Fibroblast of villous mesenchyme (primary cell): ENCODE measurements at places on chromosomes 2 and 18.

DNA sequence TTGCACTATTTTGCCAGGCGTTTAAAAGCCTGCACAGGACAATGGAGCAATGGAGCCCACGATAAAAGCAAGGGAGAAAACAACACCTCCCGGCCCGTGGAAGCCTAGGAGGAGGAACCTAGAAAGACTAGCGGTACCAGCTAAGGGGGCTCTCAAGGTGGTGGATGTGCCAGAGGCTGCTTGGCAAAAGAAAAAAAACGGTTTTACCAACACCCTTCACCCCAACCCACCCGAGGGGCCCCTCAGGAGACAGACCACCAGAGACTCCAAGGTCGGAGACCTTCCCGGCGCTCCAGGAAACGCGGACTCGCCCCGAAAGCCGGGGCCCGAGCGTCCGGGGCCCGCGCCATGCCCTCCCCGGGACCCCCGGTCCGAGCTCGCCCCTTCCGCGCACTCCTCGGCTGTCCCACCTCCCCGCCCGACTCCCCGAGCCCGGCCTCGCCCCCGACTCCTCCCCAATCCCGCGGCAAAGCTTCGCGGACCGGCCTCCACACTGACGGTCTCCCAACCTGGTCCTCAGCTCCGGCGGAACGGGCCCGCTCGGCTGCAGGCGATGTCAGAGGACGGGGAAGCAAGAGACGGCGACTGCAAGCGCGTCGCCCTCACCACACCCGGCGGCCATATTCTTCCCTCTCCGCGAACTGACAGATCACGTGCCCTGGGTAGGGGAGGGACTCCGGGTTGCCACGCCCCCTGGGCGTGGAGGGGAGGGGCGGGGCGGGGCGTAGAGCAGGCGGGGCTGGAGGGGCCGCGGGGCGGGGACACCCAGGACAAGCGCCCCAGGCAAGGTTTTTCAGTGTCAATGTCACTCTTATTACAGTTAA, at the start of gene KIDINS220:
Gene KIDINS220 (minus strand): TSS at position 643 of the 824 bp plus-strand sequence. CDS start 10,520 bp downstream, outside the sequence.
- DNase-seq: peak; percentile 84

- no peak for DNase-seq
Measured at GRCh38 chr2:29351916-29352591, 236.8 kb downstream of the CLIP4 start.

DNA sequence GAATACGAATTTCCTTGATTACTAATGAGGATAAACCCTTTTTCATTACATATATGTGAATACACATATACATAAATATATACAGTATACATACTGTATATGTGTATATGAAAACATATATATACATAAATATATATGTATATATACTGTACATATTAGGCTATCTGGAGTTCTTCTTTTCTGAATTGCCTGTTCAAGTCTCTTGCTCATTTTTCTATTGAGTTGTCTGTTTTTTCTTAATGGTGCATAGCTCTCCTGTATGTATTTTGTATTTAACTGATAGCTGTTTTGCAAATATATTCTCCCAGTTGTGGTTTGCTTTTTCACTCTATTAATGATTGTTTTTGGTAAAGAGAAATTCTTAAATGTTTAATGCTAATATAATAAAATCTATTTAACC, 8.9 kb upstream of the GCFC2 start:
- no peak for DNase-seq

DNA sequence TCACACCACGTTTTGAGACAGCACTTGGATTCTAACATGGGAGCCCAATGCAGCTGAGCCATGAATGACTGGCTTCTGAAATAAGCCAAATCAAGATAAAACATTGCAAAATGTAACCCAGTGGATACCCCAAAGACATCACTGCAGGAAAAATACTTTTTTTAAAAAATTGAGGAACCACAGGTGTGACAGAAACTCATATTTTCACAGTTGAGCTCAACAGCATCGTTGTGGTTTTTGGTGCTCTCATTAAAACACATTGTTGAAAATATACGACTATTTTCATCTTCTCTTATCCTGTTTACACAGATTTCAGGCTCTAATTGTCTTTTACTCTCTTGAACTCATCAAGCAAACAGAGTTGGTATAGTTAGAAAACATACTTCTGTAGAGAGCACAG, 429.3 kb upstream of the VRK2 start:
- no peak for DNase-seq

GRCh38 chr18:48021273-48021914, 90.9 kb upstream of the SMAD2 start:
- no peak for DNase-seq

DNA sequence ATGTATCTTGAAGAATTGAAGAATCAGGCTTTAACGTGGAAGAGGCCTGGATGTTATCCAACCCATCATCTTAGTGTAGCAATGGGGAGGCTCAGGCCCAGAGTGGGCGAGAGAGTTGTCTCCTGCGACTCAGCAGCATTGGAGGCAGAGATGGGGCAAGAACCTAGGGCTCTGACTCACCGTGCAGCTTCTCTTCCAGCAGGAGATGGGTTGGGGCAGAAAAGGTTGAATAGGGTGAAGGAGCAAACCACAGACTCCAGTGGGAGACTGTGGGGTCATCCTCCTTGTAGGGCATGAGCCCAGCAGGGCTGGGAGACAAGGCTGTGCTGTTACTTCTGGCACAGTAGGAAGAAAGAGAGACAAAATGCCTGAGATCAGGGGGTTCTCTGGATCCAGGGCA, 1.4 kb downstream of the IL36RN start:
- no peak for DNase-seq

DNA sequence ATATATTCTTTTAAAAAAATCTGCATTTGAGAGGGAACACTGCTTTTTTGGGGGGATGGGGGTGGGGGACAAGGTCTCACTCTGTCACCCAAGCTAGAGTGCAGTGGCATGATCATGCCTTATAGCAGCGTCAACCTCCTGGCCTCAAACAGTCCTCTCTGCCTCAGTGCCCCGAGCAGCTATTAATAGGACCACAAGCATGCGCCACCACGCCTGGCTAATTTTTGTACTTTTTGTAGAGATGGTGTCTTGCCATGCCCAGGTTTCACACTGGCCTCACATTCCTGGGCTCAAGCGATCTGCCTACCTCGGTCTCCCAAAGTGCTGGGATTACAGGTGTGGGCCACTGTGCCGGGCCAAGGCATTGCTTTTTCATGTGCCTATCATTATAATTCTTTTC, 154.2 kb downstream of the ATAD2B start:
- DNase-seq: no peak

DNA sequence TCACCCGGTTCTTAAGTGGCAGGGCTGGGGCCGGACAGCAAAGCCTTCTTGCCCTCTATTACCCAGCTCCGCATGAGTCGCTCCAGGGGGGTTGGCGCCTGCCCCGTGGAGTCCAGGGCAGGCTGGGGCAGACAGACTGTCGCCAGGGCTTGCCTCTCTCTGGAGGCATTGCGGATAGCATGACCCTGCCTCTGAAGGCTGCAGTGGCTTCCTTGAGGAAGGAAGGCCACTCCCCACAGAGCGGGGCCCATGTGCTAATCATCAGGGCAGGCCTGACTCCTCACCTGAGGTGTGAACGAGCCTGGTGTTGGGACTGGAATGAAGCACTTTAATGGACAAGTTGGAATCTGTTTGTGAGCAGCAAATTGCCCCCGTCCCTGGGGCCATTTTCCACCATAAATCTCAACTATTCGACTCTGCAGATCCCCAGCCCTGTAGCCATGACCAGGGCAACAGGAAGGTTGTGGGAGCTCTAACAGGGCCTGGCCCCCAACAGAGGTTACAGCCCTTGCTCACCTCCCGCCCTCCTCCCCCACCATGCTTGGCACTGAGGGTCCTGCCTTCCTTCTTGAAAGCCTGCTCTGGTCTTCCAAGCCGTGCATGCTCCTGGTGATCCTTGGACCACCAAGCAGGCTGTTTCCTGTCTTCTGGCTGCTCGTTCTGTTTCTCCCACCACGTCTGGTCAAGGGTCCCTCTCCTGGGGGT, 144.9 kb upstream of the HAAO start:
- DNase-seq: no peak

- no peak for DNase-seq
Measured at GRCh38 chr2:45259547-45260160, 250.4 kb upstream of the SIX2 start.

- DNase-seq: no peak
Measured at GRCh38 chr2:16279201-16279570, 338.8 kb downstream of the MYCN start.

DNA sequence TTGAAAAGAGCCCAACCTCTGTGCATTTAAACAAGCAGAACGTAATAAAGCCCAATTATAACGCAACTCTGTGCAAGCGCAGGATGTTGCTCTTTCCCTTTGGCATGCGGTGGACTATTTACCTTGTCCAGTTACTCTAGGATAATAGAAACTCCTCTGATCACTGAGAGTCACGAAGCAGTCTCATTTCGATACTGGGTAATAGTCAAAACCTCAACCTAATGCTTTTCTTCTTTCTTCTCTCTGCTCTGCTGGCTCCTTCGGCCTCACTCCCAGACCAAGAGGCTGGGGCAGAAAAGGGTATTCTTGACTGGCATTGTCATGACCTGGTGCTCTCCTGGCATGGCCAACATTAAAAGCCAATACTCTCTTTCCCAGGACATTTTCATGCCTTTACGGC, 89.7 kb upstream of the GCFC2 start:
- no peak for DNase-seq

DNA sequence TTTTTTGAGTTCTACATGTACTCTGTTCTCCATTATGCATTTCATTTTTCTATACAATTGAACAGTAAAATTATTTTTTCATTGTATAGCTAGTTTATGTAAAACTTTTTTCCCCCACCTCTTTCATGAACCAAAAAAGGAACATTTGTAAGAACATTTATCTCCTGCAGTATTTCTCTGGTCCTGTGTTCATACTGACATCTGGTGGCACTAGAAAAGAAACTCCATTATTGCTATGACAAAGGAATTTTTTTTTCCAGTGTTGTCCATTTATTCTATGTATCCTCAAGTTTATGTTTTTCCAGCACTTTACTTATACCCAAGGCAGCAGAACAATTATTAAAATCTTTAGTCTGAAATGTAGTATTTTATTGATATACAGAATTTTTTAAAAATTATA, 27.4 kb upstream of the CHAC2 start:
- DNase-seq: peak; percentile 44

- peak; percentile 76 for DNase-seq
Measured at GRCh38 chr2:20576598-20577115, 74.2 kb downstream of the HS1BP3 start.

DNA sequence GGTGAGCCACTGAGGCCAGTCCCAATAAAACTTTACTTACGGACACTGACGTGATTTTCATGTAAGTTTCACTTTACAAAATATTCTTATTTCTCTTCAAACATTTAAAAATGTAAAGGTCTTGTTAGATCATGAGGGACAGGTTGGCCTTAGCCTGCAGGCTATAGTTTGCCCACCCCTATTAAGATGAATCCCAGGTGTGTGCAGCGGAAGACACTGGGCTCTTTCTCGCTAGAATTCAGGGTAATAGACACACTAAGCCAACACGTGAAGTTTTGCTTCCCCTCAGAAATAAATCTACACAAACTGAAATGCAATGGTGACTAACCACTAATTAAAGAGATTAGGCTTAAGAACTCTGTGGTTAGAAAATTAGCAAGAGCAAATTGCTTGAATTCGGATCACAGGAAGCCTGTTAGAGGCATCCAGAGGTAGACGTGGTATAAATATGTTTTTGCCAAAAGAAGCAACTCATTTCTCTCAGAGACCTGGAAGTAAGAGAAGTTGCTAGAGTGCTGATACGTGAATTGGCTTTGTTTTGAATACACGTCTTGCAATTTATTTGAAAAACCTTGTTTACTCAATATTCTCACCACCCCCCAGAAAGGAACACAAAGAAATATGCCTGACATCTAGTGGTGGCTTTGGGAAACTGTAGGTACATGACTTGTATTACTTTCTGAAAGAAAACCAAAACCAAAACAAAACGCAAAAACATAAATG, 151.6 kb downstream of the DTNB start:
- DNase-seq: peak; percentile 83

DNA sequence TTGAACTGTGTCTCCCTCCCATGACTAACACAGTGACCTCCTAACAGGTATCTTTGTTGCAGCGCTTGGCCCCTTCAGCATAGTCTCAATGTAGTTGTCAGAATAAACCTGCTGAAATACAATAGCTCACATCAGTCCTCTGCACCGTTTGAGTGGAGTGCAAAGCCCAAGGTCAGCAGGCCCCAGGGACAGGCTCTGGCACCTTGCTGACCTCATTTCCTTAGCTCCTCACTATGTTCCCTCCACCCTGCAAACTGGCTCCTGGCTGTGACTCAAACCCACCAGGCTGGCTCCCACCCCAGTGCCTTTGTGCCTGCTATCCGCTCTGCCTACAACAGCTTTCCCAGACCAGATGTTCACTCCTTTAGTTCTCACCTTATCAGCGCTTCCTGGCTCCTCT, 146.7 kb downstream of the LRATD1 start:
- DNase-seq: no peak

- DNase-seq: peak; percentile 83
Measured at GRCh38 chr2:241659150-241659739, 21.8 kb downstream of the ATG4B start.

- DNase-seq: no peak
Measured at GRCh38 chr18:46555724-46556123, 101.3 kb downstream of the LOXHD1 start.

- no peak for DNase-seq
Measured at GRCh38 chr2:175147186-175147585, 20.8 kb downstream of the ATF2 start.

DNA sequence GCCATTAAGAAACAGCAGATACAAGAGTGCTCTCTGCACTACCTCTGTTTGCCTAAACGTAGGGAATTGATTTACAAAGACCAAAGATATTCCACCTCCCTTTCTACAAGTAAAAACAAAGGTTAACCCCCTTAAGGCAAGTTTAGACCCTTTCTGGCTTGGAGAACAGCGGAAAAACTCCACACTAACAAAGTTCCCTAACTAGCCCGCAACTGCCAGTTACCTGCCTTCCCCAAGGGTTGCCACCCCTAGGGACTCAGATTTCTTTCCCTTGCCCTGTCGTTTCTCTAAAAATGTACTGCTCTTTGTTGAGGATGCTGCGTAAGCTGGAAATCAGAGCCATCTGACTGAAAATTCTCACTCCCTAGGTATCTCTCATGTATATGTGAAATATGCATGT, 627.5 kb upstream of the SOX11 start:
- no peak for DNase-seq

DNA sequence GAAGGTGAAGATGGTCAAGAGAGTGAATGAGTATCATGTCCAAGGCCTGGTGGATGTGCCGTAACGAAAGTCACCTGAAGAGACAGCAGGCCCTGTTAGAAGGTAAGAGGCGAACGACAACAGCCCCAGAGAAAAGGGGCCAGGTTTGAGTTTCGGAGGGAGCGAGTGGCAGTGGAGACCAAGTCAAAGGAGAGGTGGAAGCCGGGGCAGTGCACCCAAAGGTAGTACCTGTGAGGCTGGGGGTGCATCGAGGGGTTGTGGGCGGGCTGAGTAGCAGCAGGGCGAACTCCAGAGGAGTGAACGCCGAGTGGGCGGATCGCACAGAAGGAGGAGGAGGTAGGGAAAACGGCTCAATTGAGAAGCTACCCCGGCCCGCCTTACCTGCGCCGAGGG, 358 bp downstream of the USP37 start:
- no peak for DNase-seq

GRCh38 chr18:37578886-37579513, 13.4 kb upstream of the CELF4 start:
- DNase-seq: no peak
